ENCODE measurements at places on chromosomes 13 and 19.

DNA sequence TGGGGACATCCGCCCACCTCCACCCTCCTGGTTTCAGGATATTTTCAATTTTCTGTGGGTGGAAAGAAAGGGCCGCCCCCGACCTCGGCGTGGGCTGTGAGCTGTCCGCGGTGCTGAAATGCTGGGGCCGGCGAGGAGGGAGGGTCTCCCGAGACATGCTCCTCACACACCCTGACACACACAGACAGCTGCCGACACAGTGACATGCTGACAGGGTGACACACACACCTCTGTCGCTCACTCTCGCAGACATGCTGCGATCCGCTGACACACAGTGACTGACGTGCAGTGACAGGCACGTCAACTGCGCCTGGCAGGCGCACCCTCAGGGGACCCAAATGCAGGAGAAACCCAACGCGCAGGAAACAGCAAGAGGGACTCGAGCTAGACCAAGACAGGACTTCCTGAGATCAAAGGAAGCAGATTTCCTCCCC, 25.1 kb upstream of the MEIS3 start:
- DNase-seq = no peak

GRCh38 chr13:19184176-19184575, 2.6 kb upstream of the TUBA3C start:
- no peak for DNase-seq

GRCh38 chr19:50330365-50331078, 1.3 kb upstream of the KCNC3 start:
- no peak for DNase-seq

DNA sequence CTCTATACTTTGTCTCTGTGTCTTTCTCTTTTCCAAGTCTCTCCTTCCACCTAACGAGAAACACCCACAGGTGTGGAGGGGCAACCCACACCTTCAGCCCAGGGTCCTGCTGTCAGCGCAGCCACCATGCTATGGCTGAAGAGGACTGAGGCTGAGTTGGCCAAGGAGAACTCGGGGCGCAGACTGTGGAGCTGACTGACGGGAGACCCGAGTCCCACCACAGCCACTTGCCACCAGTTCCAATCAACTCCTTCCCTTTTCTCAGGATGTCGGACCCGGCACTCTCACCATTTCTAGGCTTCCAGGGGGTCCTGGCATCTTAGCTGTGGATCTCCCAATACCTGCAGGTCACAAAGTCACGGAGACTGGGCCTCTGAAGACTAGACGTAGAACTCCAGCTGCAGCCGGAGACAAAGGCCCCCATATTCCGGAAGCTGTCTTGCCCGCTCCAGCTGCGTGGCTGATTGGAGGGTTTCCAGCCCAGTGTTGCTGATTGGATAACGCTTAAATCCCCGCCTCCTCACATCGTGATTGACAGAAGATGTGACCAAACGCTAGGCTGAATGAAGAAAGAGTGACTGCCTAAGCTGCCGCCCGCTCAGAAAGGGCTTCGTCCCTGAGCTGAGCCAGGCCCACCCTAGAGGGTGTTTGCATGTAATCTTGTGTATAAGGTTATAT, 63.6 kb downstream of the ZNF429 start:
- no peak for DNase-seq

DNA sequence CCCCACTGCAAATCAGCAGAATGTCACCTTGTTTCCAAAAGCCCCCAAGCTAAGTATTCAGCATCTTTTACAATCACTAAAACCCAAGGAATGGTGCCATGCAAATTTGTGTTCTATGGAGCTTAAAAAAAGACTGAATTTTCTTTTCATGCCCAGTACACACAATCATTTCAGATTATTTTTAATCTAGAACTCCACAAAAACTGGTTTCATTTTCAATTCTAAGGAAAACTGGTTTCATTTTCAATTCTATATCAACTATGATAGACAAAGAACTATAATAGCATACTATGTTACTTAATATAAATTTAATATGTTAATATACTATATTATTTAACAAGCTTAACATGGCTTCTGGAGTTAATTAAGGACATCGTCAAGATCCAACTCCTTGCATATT, 88.4 kb upstream of the DOCK9 start:
- DNase-seq = no peak

- DNase-seq = no peak
These were observed 54.0 kb upstream of the ATP12A start for GRCh38 chr13:24625870-24626849.

DNA sequence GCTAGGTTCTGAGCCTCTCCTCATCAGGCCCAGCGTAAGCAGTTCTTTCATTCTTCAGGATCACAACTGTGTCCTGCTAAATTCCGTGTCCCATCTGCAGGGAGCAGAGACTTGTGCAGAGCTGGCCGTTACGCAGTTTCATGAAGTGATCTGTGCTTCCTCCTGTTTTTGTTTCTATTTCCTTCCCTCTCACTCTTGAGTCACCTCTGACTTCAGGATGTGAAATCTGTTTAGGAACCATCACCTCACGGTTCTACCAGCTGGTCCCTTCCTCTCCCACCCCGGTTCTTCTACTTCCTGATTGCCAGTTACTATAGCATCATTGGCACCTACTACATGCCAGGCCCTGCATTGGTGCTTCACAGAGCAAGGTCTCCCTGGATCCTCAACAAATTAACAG, 8.5 kb downstream of the MAU2 start:
- DNase-seq = no peak

DNA sequence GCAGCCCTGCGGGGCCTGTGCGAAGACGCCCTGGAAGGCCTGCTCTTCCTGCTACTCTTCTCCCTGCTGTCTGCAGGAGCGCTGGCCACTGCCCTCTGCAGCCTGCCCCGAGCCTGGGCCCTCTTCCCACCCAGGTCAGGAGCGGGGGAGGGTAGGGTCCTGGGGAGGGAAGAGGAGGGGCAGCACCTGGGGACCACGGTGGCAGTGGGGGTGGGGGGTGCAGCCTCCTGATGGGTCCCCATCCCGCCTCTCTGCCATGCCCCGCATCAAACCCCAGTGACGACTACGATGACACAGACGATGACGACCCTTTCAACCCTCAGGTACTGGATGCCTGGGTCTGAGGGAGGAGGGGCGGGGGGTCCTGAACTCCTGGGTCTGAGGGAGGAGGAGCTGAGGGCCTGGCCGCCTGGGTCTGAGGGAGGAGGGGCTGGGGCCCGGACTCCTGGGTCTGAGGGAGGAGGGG, 13.4 kb upstream of the LENG8 start:
- DNase-seq = no peak

GRCh38 chr13:34847766-34848165, 94.3 kb upstream of the NBEA start:
- no peak for DNase-seq

DNA sequence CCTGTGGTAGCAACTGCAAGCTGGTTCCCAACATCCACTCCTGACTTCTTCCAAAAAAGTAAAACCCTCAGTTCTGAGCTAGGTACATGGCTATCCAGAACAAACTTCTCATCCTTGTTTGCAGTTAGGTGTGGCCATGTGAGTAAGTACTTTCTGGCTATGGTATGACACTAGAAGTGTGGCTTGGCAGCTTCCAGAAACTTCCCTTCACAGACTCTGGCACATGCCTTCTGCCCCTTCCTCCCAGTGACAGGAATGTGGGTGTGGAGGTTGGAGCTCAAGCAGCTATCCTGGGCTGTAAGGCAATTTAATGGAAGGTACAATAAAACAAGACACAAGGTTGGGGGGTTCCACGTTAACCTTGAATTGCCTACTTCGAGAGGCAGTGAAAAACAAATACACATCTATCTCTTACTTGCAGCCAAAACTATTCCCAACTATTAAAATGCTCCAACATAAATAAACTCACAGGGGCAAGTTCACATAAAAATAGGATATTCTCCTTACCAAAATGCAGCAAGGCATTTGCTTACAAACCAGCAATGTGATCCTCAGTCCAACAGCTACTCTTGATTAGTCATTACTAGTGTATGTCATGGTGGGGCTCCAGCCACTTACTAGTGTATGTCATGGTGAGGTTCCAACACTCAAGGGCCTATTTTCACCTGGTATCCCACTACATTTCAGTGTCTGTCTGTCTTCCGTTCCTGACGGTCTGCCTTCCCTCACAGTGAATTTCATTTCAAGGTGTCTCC, 3.1 kb downstream of the SMG9 start:
- no peak for DNase-seq

GRCh38 chr13:42280537-42280936, 8.6 kb downstream of the AKAP11 start:
- no peak for DNase-seq

- DNase-seq = no peak
These were observed 1.1 kb downstream of the PPP6R1 start for GRCh38 chr19:55257461-55258420.

DNA sequence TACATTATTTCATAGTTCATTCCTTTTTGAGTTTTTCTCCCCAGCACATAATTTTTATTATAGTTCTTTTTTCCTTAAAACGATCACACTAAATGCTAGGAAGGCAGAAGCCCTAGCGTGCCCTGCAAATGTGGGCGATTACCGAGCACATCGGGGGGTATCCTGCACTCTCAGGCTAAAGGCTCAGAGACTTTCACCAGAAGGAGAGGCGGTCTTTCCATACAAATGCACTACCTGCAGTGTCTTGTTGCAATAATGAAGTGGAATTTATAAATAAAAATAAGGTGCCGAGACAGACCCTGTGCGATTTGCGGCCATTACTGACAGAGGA, 29.3 kb upstream of the SPACA7 start:
- DNase-seq = no peak

GRCh38 chr19:45568732-45569131, 15.9 kb downstream of the OPA3 start:
- no peak for DNase-seq

DNA sequence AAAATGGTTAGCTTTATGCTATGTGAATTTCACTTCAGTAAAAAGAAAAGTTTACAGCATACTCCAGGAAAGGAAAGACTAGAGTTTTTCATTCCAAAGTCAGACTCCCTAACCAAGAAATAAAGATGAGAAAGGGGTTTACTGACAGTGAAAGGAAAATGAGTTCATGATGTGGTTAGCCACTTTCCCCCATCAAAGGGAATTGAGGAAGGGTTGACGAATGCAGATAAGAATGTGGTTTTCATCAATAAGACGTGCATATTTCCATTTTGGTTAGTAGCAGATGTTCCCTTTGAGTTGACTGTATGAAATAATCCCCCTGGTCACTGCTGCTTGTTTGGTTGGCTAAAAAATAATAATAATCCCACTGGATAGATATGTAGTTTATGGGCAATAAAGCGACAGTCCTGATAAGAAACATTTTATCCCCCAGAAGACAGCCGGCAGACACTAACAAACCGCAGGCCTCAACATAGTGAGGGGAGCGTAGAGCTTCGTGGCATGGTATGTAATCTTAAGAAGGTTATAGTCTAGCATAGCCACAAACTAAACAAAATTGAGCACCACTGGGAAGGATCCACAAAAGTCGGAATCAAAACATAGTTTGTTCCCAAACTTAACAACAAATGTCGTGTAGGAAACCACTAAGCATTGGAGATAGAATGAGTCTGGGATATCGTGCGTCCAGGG, 114.8 kb downstream of the COL4A2 start:
- no peak for DNase-seq

DNA sequence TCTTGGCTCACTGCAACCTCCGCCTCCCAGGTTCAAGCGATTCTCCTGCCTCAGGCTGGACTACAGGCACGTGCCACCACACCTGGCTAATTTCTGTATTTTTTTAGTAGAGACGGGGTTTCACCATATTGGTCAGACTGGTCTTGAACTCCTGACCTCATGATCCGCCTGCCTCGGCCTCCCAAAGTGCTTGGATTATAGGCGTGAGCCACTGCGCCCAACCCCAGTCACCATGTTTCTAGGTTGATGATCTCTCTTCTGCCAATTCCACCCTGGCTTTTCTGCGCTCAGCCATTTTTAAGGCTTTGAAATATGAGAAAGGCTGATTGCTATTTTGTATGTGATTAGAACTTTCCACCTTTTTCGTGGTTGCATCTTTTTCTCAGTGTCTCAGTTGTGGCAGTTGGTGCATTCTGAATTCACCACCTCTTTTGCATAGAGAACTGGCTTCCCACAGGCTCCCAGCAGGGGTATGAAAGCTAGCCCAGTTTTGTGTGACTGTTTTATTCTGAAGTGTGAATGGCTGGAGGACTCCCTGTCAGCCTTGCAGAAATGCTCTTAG, 15.5 kb downstream of the CEACAM1 start:
- DNase-seq = no peak
